Activated naive CD8-positive, alpha-beta T cell treated with anti-CD3 and anti-CD28 coated beads for 36 hours (primary cell): ENCODE measurements at places on chromosomes 2 and 18. TPM values are rescaled to one million over a fixed set of nuclear protein-coding genes. Genes with fewer than 3 reads are reported as not detected.

LYG2 gene
- total RNA-seq: not detected

- no peak for DNase-seq
- no peak overlapping the region for H3K4me3 ChIP-seq
- H3K4me1 ChIP-seq: peaks cover 6% of the 10 kb centered on the region
Observed at GRCh38 chr18:48863432-48864065, 87.2 kb downstream of the SMAD7 start.

DNA sequence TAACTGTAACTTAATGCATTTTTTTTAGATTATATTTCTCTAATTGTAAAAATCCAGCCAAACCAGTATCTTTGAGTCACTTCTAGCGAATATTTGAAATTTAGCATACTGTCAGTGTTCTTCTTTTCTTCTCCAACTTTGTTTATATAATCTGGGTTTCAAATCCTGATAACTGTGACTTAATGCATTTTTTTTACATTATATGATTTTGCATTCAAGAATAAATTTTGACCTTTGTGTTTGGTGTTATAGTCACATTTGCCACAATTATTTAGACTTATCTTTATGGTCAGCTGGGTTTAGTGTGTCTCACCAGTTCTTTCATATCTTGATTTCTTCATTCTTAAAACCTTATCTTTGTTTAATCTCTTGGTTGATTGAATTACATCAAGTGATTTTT, 345.7 kb downstream of the SLC4A3 start:
- H3K27ac ChIP-seq: no peak overlapping the region
- H3K36me3 ChIP-seq: no peaks in the 10 kb centered on the region
- no peak overlapping the region for H3K4me3 ChIP-seq
- H3K4me1 ChIP-seq: no peaks in the 10 kb centered on the region

- H3K27ac ChIP-seq: no peak overlapping the region
- DNase-seq: no peak
- H3K4me1 ChIP-seq: no peaks in the 10 kb centered on the region
- peaks cover 4% of the 10 kb centered on the region for H3K27me3 ChIP-seq
- no peaks in the 10 kb centered on the region for H3K36me3 ChIP-seq
- H3K4me3 ChIP-seq: no peak overlapping the region
Observed at GRCh38 chr2:132598536-132598935, 71.5 kb downstream of the LYPD1 start.

GRCh38 chr2:216589791-216590190, 43.4 kb upstream of the IGFBP2 start:
- no peak overlapping the region for H3K4me3 ChIP-seq
- no peak overlapping the region for H3K27ac ChIP-seq
- H3K4me1 ChIP-seq: no peaks in the 10 kb centered on the region
- H3K36me3 ChIP-seq: no peaks in the 10 kb centered on the region

DNA sequence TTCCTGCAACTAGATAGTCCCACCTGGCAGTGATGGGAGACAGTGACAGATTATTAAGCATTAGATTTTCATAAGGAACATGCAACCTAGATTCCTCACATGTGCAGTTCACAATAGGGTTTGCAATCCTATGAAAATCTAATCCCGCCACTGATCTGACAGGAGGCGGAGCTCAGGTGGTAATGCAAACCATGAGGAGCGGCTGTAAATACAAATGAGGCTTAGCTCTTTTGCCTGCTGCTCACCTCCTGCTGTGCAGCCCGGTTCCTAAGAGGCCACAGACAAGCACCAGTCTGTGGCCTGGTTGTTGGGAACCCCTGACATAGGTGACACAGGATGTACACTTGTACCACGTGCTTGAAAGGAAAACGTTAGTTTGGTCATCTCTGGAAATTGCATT, 41.6 kb downstream of the CDH19 start:
- H3K27ac ChIP-seq: no peak overlapping the region
- H3K27me3 ChIP-seq: no peaks in the 10 kb centered on the region
- H3K4me1 ChIP-seq: no peaks in the 10 kb centered on the region

PFN4 gene
- not detected for total RNA-seq

STPG4 gene
- not detected for total RNA-seq

DNA sequence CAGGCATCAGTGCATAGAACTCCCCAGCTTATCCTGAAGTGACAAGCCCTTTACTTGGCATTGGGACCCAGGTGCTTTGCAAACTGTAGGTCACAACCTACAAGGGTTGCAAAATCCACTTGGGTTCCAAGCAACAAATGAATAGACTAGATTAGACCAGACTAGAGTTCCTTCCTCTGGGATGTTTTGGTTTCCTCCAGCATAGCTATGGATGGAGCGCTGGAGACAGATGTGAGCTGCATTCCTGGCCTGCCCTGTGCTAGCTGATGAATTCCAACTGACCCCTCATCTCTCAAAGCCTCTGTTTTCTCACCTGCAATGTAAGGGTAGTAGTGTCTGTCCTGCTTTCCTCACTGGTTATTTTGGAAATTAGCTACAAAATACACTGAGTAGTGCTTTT, 86.2 kb downstream of the NPAS2 start:
- H3K4me3 ChIP-seq: no peak overlapping the region
- H3K27ac ChIP-seq: no peak overlapping the region
- H3K36me3 ChIP-seq: peaks cover 7% of the 10 kb centered on the region
- DNase-seq: no peak
- no peaks in the 10 kb centered on the region for H3K27me3 ChIP-seq

- H3K36me3 ChIP-seq: peaks cover 26% of the 10 kb centered on the region
- no peak overlapping the region for H3K4me3 ChIP-seq
- no peak overlapping the region for H3K27ac ChIP-seq
- no peaks in the 10 kb centered on the region for H3K4me1 ChIP-seq
Observed at GRCh38 chr18:50982086-50982801, 14.4 kb downstream of the ELAC1 start.

- H3K4me3 ChIP-seq: no peak overlapping the region
- H3K36me3 ChIP-seq: no peaks in the 10 kb centered on the region
- H3K4me1 ChIP-seq: no peaks in the 10 kb centered on the region
- no peak overlapping the region for H3K27ac ChIP-seq
- DNase-seq: no peak
Observed at GRCh38 chr2:15732341-15733077, 140.8 kb downstream of the DDX1 start.

DNA sequence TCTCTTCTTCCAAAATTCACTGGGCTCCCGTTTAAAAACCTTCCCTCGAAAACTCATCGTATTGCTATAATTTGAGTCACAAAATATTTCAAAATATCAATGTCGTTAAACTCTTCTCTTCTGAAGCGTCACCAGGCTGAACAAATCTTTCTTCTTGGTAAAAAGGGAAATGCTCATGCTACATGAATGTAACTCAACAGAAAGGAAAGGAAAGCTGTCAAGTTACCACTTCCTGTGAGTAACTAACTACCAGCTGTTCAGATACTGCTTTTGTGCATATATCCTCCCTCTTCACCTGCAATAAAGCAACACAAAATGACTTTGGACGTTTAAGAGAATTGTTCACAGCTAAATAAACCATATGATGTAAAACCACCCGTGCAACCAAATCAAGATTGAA, 95.4 kb downstream of the DOCK10 start:
- H3K27me3 ChIP-seq: no peaks in the 10 kb centered on the region
- no peak for DNase-seq

- DNase-seq: no peak
- H3K4me3 ChIP-seq: no peak overlapping the region
- H3K27me3 ChIP-seq: no peaks in the 10 kb centered on the region
- H3K4me1 ChIP-seq: no peaks in the 10 kb centered on the region
- H3K36me3 ChIP-seq: no peaks in the 10 kb centered on the region
Observed at GRCh38 chr2:158893026-158893425, 75.4 kb upstream of the TANC1 start.
